ENCODE measurements at places on chromosomes 4 and X.

DNA sequence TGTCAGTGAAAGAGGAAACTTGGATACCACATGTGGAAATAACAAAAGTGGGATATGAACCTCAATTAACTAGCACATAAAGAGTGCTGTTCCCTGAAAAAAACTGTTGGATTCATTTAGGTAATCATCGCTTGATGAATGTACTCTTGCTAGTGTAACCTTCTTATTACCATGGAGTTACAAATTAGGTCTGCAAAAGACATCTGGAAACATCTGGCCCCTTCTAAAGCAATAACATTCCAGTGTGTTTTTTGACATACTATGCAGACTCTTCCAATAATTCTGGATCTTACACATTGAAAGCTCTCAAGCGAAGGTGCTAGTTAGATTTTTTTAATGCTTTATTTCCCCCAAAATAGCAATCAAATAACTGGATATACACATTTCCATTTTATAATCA, 134.6 kb downstream of the ATP10D start:
- no peak for ATAC-seq

- ATAC-seq = no peak
Measured at GRCh38 chr4:10496200-10496599, 39.0 kb upstream of the ZNF518B start.

DNA sequence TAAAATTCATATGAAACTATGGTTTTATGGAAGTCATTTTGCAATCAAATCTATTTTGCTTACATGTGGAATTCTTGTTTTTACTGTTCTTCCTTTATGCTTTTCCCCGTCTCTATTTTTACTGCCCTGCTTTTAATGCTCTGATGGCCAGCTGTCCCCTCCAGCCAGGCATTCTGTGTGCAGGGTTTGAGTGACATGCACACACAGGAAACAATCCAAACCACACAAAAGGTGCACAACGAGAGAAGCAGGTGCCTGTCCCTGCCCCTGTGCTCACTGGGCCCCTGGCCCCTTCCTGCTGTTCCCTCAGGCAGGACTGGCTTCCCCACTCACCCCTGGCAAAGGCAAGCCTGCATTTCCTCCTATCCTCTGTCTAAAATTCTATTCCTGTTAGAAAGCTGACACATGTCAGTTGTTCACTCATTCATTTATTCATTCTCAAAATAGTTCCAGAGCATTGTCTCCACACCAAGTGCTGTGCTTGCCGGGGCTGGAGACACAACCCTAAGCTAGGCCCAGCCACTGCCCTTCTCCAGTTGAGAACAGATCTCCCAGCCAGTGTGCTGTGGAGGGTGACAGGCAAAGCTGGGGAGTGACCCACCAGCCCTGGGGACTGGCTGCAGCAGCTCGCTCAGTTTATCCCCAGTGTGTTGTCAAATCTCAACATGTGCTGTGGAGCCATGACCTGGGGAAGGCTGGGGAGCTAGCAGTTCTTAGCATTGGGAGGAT, 346.3 kb downstream of the FBXW7 start:
- ATAC-seq = no peak

DNA sequence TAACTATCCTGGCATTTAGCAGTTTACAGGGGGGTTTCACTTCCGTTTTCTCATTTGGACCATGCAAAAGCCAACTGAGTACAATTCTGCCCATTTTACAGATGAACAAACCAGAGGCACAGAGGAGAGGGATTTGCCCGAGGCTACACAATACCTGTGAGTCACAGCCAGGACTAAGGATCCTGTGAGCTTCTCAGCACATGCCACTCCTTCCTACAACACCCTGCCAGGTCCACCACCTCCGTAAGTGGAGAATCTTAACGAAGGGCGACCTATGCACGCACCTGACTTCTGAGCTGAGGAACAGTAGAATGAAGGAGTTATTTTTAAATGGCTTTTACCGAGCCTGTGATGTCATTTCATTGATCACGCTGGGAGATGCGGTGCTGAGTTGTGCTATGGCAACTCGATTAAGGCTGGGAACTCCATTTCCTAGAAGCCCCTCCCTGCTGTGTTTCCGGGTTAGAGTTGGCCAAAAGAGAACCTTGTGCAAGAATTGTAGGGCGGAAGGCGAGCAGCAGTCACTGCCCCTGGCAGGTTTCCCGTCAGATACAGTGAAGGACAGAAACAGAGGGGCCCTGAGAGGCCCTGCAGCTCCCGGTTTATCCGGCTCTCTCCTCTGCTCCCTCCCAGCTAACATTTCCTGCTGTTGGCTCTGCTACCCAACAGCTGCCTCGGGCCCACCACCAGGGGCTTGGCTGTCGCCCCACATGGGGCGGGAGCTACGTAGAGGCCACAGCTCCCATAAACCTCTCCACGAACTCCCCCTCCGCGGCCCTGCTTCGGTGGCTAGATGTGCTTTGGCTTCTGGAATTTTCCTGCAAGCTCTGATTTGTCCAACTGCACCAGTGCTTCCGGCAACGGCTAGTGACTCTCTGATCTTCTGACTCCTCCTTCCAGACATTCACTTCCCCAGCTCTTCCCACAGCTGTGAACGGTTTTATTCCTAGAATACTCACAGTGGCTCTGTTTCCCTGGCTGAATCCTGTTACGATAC, 75.1 kb upstream of the USP9X start:
- ATAC-seq = peak; percentile 69

GRCh38 chr4:3486541-3487540, 23.7 kb downstream of the DOK7 start:
- no peak for ATAC-seq

- ATAC-seq = no peak
Measured at GRCh38 chr4:77217526-77217925, 60.5 kb downstream of the CCNG2 start.

DNA sequence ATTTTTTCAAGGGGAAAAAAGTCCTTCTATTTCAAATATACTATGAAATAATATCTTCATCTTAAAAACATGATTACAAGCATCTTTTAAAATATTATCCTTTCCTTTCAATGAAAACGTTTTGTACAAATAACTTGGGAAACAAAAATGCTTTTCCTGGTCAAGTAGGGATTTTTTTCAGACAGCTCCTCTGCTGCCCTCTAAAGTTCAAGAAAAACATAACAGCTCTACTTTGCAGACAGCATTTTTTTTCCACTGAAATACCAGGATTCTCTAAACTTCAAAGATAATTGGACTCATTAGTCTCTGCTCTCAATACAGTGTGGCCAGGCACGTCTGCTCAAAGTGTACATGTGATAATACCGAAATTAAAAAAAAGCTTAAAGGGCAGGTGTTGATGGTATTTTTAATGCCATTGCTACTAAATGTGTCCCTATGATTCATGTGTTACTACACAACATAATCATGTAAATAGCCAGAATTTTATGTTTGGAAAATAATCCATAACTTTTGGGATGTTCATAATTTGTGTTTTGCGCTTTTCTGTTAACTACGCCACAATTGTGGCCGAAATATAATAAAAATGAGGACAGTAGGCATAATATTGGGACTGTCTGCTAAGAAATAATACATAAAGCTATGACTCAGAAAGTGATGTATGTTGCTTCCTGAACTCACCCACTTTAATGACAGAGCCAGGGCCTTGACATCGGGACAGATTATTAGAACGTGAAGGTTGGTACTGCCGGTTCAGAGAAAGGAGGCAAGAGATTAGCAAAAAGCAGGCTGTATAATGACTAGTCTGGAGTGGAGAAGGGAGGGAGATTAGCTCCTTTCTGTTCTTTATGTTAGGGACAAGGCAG, 478.9 kb downstream of the KCNIP4 start:
- ATAC-seq = no peak

DNA sequence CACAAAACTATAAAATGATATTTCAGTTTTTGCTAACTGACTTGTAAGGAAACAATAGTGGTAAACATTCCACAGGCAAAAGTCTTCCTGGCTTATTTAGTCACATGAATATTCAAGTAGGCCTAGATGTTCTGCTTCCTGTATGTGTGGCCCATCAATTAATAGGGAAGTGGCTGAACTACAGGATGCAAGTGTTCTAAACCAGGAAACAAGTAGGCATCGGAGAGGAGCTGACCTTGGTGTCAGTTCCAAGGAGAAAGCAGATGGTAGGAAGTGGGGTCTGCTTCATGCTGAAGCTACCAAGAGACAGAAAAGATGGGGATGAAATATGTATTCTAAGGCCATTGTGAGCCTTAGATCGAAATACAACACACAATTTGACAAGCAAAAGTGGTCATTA, 149.7 kb downstream of the ANTXR2 start:
- no peak for ATAC-seq

DNA sequence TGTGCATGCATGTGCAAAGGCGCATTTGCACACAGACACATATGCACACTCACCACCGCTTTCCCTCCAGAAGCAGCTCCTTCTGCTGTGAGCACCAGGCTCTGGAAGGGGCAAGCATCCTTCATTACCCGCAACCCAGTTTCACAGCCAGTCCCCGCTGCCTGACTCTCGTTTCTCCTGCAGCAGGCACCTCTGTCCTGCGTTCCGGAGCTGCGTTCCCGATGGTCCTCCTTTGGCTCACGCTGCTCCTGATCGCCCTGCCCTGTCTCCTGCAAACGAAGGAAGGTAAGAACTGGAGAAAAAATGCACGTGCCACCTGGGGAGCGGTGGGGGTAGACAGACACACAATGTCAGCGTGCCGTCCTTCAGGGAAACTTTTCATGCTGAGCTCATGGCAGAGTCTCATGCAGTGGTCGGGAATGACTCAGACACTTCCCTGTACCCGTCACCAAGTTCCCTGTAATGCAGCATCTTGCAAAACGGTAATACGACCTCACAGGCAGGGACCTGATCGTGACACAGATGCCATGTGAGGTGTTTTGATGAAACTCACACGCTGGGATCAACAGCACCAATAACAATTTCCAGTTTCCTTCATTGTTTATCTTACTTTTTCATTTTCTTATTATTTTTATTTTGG, 5.1 kb downstream of the IL3RA start:
- no peak for ATAC-seq

DNA sequence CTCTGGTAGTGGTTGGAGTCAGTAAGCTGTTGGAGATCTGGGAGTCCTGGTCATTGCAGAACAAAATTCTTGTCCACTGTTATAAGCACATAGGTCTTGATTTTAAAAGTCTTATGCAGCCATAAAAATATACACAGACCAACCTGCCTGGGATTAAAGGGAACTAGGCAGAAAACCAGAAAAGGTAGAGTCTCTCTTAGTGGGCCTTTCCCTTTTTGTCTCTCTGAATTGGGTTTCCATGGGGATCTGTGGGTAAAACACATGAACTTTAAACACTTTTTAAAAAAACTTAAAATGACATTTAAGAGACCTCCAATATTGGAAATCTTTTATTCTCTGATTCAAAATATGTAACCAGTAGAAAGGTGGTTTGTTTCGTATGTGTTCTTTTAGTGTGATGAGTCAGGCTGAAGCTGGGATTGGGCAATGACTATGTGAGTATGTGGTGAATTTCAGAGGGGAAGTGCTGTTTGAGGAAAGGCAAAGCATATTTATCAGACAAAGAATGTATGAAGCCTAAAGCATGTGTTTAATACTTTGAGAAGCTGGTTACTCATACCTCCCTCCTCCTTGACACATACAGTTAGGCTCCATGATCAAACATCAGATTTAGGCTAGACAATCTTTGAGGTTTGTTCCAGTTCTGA, 29.6 kb downstream of the SLC16A2 start:
- ATAC-seq = peak; percentile 44

GRCh38 chr4:89535251-89535650, 227.7 kb upstream of the GPRIN3 start:
- ATAC-seq = no peak

GRCh38 chr4:164383058-164383357, 370.9 kb upstream of the SMIM31 start:
- no peak for ATAC-seq

- no peak for ATAC-seq
Measured at GRCh38 chrX:141469469-141469868, 115.1 kb downstream of the SPANXA1 start.

GRCh38 chr4:137621056-137621455, 88.8 kb upstream of the PCDH18 start:
- ATAC-seq = no peak

DNA sequence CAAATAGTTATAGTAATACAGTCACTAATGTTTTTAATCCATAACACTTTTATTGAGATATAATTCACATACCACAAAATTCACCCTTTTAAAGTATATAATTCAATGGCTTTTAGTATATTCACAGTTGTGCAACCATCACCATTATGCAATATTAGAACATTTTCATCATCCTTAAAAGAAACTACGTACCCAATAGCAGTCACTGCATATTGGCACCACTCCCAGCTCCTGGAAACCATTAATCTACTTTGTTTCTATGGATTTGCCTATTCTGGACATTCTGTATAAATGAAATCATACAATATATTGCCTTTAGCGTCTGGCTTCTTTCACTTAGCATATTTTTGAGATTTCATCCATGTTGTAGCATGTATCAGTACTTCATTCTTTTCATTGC, 99.3 kb downstream of the AMMECR1 start:
- ATAC-seq = no peak

DNA sequence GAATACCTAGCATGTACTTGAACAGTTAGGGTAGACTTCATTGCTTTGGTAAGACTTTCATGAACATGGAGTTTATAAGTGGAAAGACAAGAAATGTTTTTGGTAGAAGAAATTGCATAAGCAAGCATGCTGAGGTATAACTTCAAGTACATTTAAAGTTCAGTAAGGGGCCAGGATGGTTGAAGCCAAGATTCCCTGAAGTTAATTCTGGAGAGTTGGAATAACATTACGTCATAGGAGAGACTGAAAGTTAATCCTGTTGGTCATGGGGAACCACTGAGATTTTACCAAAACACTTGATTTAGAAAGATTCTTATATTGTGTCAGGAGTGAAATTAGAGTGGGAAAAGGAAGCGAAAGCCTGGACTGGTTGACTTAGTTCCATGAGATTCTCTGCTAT, 767.5 kb upstream of the MAGEB2 start:
- ATAC-seq = no peak

DNA sequence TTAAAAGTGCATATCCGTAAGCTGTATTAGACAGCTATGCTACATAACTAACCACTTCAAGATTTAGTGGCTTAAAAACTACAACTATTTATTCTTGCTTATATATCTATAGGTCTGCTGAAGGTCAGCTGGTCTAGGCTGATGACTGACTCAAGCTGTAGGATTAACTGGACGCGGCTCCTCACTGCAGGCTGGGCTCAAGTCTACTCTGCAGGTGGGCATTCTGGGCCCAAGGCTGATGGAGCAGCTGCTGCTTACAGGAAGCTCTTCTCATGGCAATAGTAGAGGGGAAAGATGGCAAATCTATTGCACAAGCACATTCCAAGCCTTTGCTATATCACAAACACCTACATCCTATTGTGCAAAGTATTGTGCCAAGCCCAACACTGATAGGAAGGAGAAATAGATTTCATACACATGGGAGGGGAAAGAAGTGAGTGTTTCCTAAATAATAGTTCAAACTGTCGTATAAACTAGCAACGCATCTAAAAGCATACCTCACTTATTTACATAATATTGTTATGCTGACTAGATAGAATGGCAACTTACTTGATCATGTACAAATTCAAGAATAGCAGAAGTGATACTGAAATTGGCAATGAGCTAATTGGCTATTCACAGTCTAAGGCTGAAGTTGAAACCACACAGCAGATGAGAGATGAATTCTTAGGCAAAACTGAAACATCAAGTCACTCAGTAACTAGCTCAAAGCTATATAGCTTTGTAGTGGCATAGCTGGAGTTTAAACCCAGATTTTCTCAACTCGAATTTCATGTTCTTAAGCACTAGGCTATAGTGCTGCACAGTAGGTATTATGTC, 263.8 kb downstream of the NKX6-1 start:
- no peak for ATAC-seq
